ENCODE measurements at places on chromosomes 6 and 20.

GRCh38 chr6:166488076-166488685 is 98.3 kb downstream of the RAMACL start:
- DNase-seq: peak; percentile 27

- DNase-seq: no peak
Measured at GRCh38 chr20:38108986-38109541, 56.0 kb downstream of the TGM2 start.

DNA sequence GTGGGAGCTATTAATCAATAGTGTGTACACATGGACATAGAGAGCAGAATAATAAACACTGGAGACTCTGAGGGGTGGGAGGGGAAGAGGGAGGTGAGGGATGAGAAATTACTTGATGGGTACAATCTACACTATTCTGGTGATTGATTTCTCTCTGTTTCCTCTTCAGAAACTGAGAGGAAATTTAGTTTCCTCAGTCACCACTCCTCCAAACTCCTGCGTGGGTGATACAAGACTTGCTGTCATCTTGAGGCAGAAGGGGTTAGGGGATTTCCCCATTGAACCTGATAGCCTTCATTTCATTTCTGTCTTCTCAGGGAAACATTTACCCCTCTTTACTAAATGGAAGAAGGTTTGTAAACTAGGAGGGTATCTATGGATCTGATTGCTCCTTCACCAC is 84.3 kb upstream of the ESR1 start:
- DNase-seq: no peak

DNA sequence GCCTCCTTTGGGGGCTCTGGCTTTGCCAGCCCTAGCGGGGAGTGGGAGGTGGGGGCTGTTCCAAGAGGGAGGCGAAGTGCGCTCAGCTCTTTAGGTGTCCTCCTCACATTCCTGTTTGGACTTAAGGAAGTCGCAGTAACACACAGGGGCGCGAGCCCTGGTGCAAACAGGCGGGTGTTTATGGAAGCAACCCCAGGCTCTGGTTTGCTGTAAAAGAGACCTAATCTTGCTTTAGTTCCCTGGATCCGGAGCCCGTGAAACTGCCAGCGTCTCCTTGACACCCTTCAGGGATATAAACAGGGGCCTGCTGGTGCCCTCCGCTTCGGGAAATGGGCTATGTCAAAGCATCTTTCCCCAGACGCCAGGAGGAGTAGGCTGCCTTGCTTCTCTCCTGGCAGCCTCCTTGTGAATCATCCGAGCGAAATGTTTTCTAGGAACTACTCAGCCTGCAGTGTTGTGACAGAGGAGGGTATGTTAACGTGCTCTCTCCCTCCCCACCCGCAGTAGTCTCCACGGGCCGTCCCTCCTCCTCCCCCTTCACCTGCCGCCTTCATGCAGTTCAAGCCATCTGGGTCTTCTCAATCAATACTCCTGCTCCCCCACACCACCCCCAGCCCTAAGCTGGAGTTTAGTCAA is 168.0 kb upstream of the LRFN2 start:
- peak; percentile 78 for DNase-seq

DNA sequence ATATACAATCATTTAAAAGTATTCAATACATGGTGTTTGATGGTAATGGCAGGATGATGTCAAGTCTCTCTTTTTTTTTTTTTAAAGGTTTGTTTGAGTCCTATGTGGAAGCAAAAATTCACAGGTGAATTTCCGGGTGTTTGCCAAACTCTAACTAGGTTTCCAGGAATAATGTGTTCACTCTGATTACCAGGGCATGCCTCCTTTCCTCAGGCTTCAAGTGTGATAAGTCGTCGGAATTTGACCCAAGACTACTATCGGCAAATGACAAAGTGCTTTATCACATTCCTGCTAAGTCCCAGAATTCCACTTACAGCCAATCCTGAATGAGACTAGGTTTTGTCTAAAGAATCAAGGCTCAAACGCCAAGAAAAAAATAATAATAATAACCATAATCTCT is 7.3 kb downstream of the OARD1 start:
- DNase-seq: no peak

GRCh38 chr6:56962441-56962840 is 7.5 kb downstream of the BEND6 start:
- DNase-seq: peak; percentile 69

- no peak for DNase-seq
Measured at GRCh38 chr6:153099636-153100035, 31.4 kb downstream of the RGS17 start.

DNA sequence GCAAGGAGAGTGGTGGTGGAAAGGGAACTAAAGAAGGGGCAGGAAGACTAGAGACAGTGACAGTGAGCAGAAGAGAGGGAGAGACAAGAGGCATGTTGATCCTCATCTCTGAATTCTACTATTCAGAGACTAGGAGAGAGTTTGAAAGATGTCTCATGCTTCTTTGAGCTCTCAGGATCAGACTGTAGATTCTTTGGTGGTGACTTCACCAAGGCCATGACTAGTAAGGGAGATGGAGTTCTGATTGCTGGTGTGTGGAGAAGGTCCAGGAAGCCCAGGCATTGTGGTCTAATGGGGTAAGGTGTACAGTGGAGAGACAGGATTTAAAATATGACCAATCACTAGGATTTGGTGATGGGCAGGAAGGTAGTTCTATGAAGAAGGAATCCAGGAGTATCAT is 713 bp downstream of the WFDC9 start:
- DNase-seq: peak; percentile 18

DNA sequence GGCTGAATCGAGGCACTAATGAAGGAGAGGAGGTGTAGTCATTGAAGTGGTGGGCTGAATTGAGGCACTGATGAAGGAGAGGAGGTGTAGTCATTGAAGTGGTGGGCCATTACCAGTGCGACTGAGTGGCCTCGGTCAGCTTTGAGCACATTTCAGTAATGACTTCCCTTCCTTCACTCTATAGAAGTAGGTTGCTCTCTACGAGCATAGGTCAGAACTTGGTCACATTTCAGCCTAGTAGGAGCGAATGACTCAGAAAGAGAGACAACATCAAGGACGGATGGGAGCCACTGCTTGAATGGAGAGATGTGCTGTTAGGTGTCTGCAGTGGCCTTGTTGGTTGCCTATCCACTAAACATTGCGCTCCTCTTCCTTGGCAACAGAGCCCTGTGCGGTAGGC is 39.5 kb downstream of the ZDHHC14 start:
- no peak for DNase-seq

DNA sequence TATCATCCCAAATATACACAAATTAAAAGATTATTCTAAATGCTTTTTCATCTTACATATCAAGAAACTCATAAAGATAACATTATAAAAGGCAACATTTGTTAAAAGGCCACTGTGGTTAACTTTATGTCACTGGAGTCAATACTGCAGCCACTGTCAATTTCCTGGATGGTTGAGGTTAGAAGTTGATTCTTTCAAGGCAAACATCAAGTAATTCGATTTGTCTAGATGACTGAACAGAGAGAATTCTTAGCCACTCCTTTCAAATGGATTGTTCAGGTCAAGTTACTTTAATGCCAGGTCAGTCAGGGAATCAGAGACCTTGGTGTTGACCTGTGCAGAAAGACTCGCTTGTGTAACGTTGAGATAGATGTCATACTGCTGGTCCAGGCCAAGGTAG is 44.4 kb upstream of the SIM1 start:
- DNase-seq: peak; percentile 63

- peak; percentile 93 for DNase-seq
Measured at GRCh38 chr6:80639181-80639629, 532.7 kb downstream of the BCKDHB start.

GRCh38 chr20:23857962-23858595 is 21.5 kb downstream of the CST5 start:
- no peak for DNase-seq

- DNase-seq: no peak
Measured at GRCh38 chr6:50966532-50966931, 147.9 kb downstream of the TFAP2B start.

DNA sequence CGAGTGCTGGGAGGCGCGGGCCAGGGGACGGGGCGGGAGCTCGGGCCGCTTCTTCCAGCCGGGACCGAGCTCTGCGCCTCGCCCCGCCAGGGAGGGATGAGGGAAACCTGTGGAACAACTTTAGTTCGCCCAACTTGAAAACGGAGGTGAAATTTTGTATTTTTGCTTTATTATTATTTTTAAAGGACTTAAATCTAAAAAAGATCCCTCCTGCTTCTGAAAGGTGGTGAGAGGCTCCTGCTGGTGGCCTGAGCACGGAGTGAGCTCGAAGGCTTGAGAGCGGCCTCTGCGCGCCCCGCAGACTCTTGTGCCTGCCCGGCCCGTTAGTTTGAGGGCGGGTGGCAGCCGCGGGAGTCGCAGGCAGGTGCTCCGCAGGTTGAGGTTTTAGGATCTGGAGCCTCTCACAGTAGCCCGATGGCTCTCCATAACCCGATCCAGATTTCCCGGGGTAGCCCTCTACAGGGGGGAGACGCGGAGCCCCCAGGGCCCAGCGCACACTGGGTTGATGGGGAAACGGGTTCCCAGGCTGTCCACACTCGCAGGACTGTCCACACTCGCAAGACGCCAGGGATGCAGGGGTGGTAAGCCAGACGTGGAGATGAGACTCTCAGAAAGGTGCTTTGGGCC is 46.2 kb upstream of the SUPT3H start:
- peak; percentile 49 for DNase-seq

- DNase-seq: no peak
Measured at GRCh38 chr6:20539387-20539786, 5.1 kb downstream of the CDKAL1 start.

DNA sequence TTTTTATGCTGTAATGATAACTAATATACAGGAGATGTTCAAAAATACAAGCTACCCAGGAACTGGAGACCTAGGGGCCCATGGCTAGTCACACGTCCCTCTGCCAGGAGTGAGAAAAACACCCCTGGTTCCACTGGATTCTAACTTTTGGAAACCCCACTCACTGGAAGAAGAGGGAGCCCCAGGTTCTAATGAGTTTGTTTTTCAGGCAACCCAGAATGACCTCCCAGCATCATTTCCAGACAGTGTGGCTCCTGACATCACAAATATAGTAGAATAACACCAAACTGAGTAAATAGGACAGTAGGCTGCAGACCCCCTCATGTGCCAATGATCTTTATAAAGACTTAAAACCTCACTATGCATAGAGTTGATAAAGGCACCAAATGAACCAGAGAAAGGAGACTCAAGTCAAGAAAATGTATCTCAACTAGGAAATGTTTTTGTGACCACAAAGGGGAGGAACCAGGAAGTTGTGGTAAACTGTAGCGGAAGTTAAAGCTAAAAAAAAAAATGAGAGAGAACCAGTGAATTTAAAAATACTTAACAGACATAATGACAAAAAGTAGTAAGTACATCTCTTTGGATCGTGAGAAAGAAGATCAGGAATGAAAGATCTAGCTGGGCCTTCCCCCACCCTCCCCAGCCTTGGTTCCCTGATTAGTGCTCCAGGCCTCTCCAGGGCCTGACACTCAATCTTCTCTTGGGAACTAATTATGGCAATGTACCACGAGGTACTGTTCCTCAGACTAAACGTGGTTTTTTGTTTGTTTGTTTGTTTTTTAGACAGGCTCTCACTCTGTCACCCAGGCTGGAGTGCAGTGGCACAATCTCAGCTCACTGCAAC is 19.8 kb downstream of the HLA-E start:
- DNase-seq: peak; percentile 78

DNA sequence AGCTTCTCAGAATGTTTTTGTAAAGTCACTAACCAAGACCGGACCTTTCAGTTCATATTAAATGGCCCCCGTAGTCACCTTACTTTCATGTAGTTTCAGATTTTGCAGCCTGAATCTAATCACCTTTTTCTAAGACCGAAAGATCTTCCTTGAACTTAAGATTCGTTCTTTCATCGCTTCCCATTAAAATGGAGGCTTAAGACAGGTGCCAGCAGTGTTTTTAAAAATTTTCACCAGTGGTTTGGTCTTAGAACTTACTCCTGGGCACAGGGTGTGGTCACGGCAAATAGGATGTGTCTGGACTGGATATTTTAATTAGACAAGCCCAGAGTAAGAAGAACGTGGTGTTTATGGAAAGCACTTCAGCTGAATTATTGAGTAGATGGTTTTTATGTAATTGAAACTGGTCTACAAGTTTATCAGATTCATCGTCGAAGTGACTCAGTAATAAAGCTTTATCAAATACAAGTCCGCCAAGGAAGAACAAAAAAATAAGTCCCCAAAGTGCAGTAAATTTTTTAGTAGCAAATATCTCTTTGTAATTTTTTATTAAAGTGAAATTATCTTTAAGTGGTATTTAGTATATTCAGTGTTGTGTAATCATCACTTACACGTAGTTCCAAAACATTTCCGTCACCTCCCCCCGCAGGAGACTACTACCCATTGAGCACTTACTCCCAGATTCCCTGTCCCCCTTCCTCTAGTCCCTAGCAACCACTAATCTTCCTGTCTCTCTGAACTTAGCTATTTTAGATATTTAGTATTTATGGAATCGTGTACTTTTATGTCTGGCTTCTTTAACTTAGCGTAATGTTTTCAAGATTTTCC is 868 bp downstream of the SRSF3 start:
- peak; percentile 72 for DNase-seq

DNA sequence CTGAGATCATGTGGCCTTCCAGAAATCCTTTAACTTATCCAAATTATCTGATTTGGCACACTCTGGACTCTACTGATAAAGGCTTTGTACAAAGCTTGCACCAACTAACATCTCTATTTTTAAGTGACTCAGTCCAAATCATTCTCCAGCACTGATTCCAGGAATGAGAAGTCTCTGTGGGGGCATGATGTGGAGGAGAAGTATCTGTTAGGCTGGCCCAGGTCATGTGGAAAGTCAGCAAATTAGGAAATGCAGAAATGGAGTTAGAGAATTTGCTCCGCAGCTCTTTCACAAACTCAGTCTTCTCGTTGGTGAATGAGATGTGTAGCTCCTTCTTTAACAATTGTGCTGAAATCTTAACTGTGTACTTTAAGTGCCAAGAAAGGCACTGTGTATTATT is 165.7 kb downstream of the ZNF217 start:
- no peak for DNase-seq

DNA sequence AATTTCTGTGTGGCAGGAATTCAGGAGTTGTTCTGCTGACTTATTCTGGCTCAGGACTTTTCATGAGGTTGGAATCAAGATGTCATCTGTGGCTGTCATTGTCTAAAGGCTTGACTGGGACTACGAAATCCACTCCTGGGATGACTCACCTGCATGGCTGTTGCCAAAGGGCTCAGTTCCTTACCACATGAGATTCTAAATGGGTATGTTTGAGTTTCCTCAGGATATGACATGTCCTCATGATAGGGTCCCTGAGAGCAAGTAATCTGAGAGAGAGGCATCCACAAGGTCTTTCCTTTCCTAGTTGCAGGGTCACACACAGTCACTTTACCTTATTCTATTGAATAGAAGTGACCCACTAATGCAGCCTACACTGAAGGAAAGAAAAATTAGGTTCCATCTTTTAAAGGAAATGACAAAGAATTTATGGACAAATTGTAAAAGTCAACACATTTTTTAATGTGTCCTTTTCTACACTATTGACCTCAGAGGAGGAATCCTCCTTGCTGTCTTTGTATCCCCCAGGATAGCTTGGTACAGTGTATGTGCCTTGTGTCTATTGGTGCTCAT is 1025.0 kb upstream of the GJE1 start:
- DNase-seq: peak; percentile 96

DNA sequence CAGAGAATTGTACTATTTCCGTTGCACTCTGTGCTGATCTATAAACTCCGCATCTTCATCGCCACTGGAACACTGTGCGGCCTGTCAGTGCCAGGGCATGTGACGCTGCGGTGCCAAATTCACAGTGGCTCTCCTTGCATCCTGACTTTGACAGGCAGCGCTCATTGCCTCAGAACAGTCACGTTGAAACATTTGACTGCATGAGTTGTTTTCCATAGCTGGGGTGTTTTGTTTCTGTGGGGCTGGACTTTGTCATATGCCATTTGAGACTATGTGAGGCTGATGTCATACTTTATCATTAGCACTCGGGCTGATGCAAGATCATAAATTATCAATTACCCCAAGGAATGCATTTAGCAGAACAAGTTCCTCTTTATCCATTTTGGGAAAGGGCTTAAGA is 32.7 kb downstream of the CFAP61 start:
- no peak for DNase-seq

- DNase-seq: peak; percentile 29
Measured at GRCh38 chr20:33915726-33916331, 77.9 kb upstream of the RALY start.
